ENCODE measurements at places on chromosomes 5 and 9.

DNA sequence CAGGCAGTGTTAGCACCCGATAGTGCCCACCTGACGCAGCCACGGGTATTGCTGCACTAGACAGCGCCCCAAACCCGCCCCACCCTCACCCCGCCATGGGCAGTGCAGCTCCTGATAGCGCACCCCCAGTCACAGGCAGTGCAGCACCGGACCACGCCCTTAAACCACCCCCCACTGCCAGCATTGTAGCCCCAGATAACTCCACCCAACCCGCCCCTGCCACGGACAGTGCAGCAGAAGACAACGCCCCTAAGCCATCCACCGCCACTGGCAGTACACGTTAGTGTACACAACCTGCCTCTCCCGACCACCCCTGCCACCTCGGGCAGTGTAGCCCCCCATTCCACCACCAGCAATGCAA, 825 bp upstream of the PCAT7 start:
- no peak for DNase-seq

DNA sequence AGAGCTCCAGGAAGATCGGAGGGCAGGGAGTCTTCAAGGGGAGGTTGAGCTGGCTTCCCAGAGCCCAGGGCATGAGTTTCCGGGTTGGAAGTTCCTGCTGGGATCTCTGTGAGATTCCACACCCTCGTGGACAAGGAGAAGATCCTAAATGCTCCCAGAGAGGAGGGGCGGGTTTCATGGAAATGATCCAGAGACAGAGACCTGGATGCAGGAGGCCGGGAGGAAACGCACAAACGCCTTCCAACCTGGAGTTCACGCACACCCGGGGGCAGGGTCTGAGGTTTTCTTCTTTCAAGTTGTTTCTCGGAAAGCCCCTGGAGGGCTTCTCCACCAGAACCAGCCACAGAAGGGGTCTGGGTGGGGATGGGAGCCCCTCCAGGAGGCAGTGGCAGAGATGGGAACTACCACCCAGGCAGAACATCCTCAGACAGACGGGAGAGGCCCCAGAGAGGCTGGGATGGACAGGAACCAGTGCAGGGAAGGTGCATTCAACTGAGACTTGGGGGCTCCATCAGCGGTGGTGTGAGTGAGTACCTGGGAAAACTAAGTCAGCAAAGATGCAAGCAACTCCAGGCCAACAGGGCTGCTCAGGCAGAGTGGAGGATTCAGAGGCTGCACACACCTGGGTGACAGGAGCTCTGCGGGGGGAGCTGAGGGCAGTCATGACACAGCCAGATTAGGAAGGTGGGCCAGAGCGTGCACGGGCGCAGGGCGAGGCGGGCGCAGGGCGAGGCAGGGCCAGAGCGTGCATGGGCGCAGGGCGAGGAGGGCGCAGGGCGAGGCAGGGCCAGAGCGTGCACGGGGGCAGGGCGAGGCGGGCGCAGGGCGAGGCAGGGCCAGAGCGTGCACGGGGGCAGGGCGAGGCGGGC, 52.1 kb upstream of the EXOC3 start:
- no peak for DNase-seq

GRCh38 chr5:30620481-30621085, 572.9 kb upstream of the CDH6 start:
- DNase-seq, result no peak

DNA sequence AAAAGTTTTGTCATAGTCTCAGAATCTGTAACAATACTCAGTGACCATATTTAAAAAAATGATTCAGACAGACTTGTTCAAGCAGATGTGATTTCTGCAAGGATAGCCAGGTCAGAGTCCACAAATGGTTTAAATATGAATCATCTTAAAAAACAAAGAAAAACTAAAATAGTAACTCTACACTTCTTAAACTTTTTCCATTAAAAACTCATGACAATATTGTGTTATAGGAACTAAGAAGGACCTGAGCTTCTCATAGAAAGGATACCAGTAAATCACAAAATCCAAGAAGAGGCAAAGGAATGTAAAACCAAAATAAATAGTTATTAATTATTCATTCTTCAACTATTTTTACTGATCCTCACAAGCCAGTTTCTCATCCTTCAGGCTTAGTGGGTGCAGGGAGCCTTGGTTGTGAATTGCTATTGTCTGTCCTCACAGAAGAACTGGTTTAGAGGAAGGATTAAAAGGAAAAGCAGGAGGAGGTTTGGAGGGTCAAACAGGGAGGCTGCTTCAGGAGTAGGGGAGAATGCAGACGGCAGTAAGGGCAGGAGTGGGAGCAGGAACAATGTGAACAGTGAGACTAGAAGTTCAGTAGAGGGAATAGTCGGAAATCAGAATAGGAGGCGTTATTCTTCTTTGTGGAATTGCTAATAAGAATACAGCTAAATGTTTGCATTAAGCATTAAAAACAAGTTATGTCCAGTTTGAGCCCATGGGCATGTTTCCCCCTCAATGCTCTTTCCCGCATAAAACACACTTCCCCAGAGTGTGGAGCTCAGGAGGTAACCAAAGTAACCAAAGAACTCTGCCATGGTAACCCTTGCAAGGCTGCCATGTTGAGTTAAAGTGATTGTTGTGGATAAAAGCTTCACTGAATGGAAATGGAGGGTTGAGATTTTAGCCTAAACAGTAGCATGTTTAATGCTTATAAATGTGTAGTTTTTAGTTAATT, 110.7 kb downstream of the CCDC192 start:
- no peak for DNase-seq

- no peak for DNase-seq
Measured at GRCh38 chr5:126635585-126635984, 34.8 kb downstream of the PHAX start.

GRCh38 chr9:99093492-99093791, 11.5 kb upstream of the TGFBR1 start:
- no peak for DNase-seq

DNA sequence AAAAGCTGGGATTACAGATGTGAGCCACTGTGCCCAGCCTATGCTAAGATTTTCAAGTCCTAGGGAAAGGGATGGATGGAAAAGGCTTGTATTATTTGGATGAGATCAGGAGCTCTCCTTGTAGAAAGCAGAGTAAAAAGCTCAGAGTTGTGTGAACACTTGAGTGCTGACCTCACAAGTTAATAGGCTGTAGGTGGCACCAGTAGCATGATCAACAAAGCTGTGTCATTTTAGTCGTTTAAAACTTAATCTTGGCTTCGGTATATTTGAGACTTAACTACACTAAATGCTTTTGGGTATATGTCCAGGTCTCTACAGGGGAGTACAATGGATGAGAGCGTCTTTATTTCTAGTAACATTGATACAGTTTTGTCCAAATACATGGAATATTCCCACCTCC, 264.2 kb downstream of the TMEM38B start:
- no peak for DNase-seq

- DNase-seq, result no peak
Measured at GRCh38 chr9:14889451-14889850, 20.8 kb downstream of the FREM1 start.

All from stimulated activated CD8-positive, alpha-beta memory T cell treated with anti-CD3 and anti-CD28 coated beads, Interleukin-7, amount 100 ng/mL, for 4 hours (primary cell).